ENCODE measurements at places on chromosomes 2 and 18.

- no peak for DNase-seq
Measured at GRCh38 chr2:4486971-4487370, 783.6 kb downstream of the DCDC2C start.

DNA sequence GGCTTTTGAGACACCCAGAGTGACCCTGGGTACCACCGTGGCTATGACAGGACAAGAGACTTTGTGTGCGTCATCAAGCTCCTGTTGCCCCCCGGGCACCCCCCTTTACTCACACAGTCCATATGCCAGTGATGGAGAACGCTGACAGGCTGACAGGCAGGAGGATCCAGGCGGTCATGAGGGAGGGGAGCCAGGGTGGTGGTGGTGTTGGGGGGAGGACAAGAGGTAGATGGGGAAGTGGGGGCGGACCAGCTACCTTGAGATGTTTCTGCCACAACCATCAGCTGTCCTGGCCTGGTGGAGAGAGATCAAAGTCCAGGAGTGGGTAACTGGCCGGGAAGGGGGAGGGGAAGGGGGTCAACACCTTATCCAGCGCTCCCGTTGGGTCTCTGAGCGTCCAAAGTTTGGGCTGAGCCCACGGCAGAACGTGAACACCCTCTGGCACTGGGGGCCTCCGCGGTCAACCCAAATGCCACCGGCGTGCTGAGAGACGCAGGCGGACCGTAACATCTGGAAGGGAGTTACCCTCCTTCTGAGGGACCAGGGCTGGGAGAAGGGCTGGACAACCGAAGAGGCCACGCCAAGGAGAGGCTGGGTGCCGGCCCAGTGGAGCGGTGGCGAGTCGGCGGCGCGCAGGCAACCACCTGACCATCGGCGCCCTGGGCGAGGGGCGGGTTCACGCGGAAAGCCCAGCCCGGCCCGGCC lies 575 bp downstream of the TMEM150A start:
- no peak for DNase-seq

GRCh38 chr2:146251328-146251727 lies 1593.5 kb upstream of the ACVR2A start:
- DNase-seq, result no peak

DNA sequence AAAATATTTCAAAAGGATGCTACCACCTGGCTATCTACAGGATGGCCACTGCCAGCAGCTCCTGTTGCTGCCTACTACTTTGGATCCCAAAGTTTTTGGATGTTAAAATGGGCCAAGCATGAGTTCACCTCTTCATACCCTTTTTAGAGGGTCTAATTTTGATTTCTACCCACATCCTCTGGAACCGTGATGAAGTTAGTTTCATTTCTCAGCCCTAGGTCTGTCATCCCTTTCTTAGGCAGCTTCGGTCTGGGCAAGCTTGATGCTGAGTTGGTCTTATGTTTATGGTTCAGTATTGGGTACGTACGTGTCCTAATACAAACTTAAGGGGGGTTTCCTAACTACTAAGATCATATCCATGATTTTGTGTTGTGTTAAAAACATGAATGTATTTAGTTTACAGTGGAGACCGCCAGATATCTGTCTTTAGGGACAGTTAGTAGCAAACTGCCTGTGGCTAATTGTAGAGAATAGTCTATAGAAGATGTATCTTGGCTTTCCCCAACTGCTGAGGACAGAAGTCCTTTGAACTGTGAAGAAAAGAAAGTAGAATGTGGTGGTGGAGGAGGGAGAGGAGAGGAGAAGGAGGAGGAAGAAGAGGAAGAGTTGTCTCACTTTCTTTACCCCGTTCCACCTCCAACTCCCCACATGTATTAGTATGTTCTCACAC lies 184.9 kb downstream of the UBE2E3 start:
- no peak for DNase-seq

All from HS-27A (cell line).